ENCODE measurements at places on chromosomes 4 and X.

DNA sequence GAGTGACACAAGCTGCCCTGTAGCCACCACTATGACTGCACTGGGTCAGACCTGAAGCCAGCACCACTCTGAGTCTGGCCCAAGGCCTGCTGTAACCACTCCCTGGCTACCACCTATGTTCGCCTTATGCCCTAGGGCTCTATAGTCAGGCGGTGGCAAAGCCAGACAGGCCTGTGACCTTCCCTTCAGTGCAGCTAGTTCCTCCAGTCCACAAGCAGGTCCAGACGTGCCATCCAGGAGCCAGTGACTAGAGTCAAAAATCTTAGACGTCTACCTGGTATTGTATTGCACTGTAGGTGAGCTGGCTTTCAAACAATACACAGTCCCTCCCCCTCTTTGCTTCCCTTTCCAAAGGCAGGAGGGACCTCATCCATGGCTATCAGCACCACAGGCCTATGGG, 54.0 kb upstream of the RNF128 start:
- no peak for DNase-seq

DNA sequence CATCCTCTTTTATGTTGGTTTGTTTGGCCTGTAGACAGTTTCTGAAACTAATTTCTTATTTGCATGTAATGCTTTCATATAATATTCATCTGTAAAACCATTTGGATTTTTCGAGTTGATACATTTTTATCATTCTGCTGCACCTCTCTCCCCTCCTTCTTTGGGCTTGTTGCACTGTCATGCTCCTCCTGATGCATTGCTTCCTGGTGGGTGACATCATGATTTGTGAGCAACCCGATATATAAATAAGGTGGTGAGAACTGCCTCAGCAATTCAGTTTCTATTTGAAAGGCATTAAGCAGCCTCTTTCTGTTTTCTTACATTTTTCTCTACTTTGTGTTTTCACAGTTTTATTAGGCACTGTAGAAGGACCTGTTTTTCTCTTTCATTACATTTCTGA, 515.7 kb downstream of the RPA4 start:
- no peak for DNase-seq

DNA sequence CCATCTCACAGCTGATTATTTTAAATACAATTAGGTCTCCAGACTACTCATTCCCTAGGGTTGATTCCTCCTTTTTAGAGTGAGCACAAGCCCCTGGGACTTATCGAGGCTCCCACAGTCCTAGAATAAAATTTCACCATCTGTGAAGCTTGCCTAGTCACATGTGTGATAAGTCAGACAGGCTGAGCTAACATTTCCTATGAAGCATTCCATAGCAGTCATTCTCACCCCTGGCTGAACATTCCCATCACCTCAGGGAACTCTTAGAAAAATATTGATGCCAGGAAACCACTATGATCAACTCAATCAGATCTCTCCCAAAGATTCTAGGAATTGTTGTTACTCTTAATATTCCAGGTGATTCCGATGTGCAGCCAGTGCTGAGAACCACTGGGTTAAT, 37.7 kb downstream of the ARHGEF9 start:
- no peak for DNase-seq

DNA sequence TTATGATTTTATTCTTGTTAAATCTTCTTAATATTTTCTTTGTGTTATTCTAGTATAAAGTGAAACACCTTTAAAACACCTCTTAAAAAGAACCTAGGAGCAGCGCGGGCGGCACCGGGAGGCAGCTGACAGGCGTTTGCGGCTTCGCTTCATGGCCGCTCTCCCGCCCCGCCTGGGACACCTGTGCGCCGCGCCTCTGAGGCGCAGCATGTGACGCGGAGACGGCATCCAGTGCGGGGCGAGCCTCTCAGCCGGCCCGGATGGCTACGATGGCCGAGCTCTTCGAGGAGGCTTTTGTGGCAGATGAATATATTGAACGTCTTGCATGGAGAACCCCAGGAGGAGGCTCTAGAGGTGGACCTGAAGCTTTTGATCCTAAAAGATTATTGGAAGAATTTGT, 1592.7 kb downstream of the TECRL start:
- DNase-seq = peak; percentile 5

DNA sequence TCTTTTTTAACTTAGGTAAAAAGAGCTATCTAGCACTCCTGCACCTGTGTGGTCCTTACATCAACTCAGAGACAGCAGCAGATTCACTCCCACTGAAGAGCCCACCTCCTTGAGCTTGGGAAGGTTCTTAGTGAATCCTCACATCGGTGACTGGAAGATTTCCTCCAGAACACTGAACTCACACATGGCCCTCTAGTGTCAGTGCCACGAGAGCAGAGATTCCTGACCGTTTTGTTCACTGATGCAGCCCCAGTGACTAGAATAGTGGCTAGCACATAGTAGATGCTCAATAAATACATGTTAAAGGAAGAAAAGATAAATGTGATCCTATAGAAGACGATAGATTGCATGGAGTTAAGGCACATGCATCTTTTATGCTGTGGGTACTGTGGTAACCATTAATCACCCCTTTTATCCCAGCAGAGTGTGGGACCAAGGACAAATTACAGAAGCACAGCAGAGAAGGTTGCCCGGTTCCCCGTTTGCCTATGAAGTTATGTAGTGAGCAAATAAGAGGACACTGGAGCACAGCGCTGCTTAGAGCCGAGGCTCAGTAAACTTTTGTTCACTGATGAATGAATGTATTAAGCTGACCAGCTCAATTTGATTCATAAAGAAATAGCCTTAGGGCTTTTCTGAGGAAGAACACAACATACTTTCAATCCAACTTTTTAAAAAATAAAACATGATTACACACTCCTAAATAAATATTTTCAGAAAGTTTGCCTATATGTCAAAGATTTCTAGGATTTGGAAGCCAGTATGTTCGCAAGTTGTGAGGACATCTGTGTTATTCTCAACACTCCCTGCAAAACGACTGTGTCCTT, 8.7 kb downstream of the GASK1B start:
- no peak for DNase-seq

GRCh38 chr4:124157396-124158083, 555.0 kb downstream of the ANKRD50 start:
- DNase-seq = no peak

- DNase-seq = no peak
Observed at GRCh38 chr4:146053891-146054290, 115.3 kb upstream of the ZNF827 start.

DNA sequence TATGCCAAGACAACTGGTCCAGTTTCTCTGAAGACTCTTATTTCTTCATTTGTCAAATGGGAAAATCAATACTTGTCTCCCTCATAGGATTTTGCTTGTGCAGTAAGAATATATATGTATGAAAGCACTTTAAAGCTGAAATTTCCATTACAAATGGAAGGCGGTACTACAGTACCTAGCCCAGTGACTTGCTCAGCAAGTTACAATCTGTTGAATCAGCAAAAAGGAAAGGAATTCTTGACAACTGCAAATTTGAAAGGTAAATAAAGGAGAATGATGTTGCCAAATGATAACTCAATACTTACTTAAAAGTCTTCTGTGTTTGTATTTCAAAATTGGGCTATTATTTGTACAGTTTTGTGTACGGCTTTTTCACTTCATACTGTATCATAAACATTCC, 71.1 kb downstream of the PKD2 start:
- no peak for DNase-seq

- no peak for DNase-seq
Observed at GRCh38 chr4:102757681-102758080, 3.1 kb downstream of the MANBA start.

DNA sequence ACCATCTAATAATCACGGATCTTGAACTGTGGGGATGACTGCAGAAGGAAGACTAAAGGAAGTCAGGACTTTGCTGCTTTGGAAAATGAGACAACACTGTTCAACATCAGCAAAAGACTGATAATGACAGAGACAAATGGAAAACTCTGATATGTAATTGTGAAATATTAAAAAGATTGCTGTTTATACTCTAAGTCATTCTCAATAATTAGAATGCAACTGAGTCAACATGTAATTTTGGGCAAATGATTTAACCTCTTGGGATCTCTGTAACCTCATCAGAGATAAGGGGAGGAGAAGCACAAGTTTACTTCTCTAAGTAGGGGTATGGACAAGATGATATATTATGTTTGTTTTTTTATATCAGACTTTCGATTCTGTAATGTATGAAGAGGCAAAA, 121.9 kb downstream of the GASK1B start:
- DNase-seq = no peak

DNA sequence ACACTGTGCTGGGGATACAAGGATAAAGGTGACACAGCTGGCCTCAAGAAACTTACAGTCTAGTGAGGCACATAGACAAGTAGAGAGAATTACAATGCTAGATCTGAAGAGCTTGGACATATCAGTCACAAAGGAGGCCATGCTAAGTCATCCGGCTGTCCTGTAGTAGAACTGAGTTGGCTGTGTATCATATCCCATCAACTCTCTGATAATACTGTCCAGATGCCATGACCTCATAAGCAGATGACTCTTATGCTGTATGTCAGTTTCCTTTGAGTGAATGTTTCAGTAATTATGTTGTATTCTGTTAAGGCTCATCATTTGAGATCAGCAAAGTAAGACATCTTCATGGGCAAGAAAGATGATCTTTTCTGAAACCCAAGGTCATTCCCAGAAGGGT, 442.9 kb downstream of the MID1IP1 start:
- DNase-seq = no peak

- DNase-seq = no peak
Observed at GRCh38 chrX:130771230-130771629, 131.8 kb downstream of the ENOX2 start.

GRCh38 chr4:170229006-170229405, 139.2 kb upstream of the AADAT start:
- no peak for DNase-seq

GRCh38 chrX:55640854-55641253, 17.7 kb downstream of the FOXR2 start:
- DNase-seq = no peak

GRCh38 chr4:123299212-123299691, 97.3 kb upstream of the SPRY1 start:
- no peak for DNase-seq

DNA sequence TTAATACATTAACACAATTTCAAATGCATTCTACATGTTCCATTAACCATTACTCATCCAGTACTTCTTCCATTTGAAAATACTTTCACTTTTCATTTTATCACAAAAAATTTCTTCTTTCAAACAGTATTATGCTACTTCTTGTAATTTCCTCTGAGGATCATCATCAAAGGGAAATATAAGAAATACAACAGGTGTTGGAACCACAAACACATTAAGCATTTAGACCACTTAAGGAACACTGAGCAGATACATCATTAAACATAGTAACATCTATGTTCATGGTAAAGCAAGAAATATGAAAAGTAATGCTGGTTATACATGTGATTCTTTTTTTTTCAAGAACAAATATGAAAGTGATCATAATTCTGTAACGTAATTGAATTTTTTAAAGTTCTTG, 2207.0 kb downstream of the ARAP2 start:
- no peak for DNase-seq

- no peak for DNase-seq
Observed at GRCh38 chr4:7253837-7254236, 61.5 kb downstream of the SORCS2 start.

GRCh38 chr4:125666635-125667034, 351.9 kb downstream of the FAT4 start:
- DNase-seq = no peak

DNA sequence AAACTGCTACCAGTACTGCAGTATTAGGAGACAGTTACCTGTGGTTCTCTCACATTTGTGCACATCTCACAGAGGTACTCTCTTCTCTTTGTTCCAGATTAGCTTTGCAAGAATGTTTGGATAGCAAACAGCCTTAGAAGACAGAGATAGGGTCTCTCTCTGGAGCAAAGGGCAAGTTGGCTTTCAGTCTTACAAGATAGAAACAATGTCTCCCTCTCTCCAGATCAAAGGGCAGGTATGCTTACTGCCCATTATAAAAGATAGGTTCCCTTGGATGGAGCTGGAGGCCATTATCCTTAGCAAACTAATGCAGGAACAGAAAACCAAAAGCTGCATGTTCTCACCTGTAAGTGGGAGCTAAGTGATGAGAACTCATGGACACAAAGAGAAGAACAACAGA, 50.2 kb upstream of the KIT start:
- no peak for DNase-seq

GRCh38 chr4:149961876-149962597, 116.2 kb upstream of the DCLK2 start:
- no peak for DNase-seq

GRCh38 chrX:68699960-68700746, 52.7 kb downstream of the STARD8 start:
- DNase-seq = no peak

DNA sequence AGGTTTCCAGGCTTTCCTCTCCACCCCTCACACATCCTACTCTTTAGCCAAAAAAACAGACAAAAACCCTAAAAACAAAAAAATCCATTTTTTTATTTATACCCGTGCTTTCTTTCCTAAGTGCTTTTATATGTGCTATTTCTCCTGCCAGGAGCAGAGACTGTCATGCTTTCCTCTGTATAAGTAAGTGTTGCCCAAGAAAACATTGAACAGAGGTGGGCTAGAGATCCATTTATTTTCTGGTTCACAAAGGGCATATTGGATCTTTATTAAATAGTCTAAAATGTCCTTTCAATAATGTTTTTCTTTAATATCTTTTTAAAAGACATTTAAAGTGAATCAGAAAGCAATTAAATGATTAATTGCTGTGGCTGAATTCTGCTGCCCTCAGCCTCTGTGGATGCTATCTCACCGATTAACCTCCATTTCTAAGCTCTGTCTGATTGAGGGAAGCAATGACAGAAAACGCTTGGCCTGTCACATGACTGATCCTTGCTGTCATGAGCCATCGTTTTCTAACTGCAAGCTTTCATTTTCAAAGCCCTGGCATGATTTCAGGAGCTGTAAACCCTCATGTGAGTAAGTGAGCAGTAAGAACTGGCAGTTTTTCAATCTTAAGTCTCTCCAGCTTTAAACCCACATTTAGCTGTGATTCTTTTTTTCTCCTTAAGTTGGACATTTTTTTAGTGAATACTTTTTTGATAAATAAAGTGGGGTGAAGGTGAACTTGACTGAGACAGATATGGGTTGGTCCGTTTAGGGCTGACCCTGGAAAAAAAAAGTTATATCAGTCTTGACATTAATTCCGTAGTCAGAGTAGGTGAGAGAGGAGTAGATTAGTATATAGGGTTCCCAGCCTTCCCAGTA, 180.7 kb upstream of the PGRMC2 start:
- no peak for DNase-seq

GRCh38 chrX:112696481-112696880, 16.7 kb upstream of the LHFPL1 start:
- no peak for DNase-seq

- DNase-seq = no peak
Observed at GRCh38 chr4:87079967-87080366, 140.5 kb downstream of the KLHL8 start.

- DNase-seq = no peak
Observed at GRCh38 chr4:102439812-102440211, 61.3 kb upstream of the NFKB1 start.

- no peak for DNase-seq
Observed at GRCh38 chr4:80903020-80903419, 127.5 kb upstream of the BMP3 start.

- no peak for DNase-seq
Observed at GRCh38 chrX:150182161-150182560, 181.0 kb upstream of the MAMLD1 start.
